ENCODE measurements at places on chromosomes 2 and 18. TPM values are rescaled to one million over a fixed set of nuclear protein-coding genes. Genes with fewer than 3 reads are reported as not detected.
A peak's percentile ranks its signal among the peaks of the same experiment; 100 is the strongest.

DOCK10 gene
- total RNA-seq: 23.0 TPM

DNA sequence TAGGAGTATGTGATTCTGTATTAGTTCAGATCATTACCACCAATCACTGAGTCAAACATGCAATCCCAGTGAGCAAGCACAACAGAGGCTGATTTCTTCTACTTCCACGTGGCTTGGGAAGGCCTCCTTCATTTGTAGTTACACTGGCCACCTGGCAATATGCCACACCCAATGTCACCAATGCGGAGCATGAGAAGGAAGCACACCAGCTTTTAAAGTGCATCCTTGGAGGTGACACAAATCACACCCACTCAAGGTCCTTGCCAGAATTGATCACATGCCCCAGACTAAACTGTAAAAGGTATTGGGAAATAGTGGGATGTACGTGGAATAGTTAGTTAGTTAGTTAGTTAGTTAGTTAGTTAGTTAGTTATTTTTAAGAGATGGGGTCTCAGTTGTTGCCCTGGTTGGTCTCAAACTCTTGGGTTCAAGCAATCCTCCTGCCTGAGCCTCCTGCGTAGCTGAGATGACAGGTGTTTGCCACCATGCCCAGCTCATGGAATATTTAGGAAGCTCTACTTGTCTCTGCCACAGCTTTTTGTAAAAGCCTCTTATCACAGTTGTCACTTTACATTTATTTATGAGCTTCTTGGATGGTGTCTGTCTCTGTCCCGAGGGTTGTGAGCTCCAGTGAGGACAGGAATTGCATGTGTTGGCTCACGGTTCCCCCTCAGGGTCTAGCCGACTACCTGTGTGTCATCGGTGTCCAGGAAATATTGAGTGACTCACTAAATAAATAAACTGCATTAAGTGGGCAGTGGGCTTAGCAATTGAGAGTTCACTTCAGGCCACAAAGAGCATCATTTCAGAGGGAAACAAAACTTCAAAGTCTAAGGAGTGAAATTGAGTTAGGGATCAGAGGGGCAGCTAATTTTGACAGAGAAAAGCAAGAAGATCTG lies 28.1 kb upstream of the CAB39 start:
- H3K4me3 ChIP-seq: no peak overlapping the region
- H3K27me3 ChIP-seq: no peaks in the 10 kb centered on the region
- DNase-seq: peak; percentile 41
- H3K27ac ChIP-seq: no peak overlapping the region

GRCh38 chr2:140584471-140584870 lies 1546.3 kb downstream of the LRP1B start:
- no peak for DNase-seq
- no peaks in the 10 kb centered on the region for H3K36me3 ChIP-seq
- H3K27ac ChIP-seq: no peak overlapping the region
- no peaks in the 10 kb centered on the region for H3K4me1 ChIP-seq

- DNase-seq: no peak
- H3K27me3 ChIP-seq: no peaks in the 10 kb centered on the region
- no peak overlapping the region for H3K4me3 ChIP-seq
- H3K4me1 ChIP-seq: peaks cover 21% of the 10 kb centered on the region
- H3K27ac ChIP-seq: no peak overlapping the region
Measured at GRCh38 chr2:168184681-168185513, 62.5 kb downstream of the STK39 start.

IFT172 gene
- total RNA-seq: 34.1 TPM

BOLL gene
- total RNA-seq: not detected

MAPK4 gene
- total RNA-seq: not detected

DNA sequence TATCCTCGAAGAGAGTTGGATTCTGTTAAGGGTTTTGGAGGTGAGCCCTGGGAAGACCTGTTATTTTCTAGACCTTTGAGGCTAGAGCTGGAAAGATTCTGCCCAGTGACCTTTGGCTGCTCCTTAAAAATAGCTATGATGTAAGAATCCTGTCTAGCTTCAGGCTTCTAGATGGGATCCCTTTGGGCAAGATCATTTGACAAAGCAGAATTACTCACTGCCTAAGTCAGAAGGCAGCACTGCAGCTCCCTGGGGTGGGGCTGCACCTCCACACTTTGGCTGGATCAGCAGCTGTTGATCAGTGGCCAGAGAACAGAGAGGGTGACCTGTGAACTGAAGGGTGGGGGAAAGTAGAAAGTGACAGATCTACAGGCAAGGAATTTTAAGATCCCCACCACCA lies 103.8 kb downstream of the ASAP2 start:
- no peak overlapping the region for H3K4me3 ChIP-seq
- peaks cover 16% of the 10 kb centered on the region for H3K4me1 ChIP-seq
- H3K27me3 ChIP-seq: no peaks in the 10 kb centered on the region
- peak overlapping the region; percentile 25 for H3K27ac ChIP-seq
- H3K36me3 ChIP-seq: peaks cover 5% of the 10 kb centered on the region

Data from endothelial cell of umbilical vein (primary cell).